ENCODE measurements at places on chromosomes 3 and 15.

DNA sequence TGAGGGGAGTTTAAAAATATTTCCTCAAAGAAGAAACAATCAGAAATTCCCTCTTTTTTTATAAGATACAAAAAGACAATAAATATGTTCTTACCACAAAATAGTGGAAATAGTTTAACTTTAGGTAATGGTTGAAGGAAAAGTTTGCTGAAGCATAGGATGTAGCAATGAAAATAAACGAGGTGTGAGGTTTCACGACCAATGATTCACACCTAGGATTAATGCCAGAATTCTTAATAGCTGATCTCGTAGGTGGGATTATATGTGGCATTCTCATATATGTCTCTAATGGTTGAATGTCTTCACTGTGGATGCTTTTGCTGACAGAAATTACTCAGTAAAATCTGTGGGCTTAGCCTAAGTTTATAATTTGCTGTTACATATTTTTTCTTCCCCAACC lies 467.7 kb downstream of the FGF12 start:
- no peak for DNase-seq

DNA sequence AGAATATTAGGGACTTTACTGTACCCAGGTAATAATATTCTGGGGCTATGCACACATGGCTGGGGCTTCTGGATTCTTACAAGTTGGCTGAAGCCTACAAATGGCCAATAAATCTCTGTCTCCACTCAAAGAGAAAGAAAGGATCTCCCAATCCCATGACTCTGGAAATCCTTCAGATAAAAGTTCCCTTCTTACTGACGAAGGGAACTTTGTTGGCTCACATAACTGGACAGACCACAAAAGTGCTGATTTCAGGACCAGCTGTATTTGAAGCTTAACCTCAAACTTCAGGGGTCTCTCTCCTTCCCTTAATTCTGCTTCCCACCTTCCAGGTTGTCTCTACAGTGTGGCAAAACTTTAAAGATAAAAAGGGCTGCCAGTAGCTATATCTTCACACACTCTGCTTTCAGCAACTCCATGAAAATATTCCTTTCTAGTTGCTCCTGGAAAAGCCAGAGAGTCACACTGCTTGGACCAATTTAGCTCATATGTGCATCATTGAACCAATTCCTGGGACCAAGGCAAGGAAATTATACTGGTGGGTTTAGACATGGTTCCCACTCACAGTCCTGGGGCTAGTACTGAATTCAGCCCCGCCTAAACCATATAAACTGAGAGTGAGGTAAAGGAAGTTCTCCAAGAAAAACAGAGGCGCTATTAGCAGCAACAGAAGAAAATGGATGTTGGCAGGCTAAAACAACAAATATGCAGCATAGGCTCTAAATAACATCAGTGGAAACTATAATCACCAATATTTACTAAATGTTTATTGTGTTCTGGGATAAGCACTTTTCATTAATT lies 290.0 kb upstream of the GADL1 start:
- DNase-seq, result no peak

DNA sequence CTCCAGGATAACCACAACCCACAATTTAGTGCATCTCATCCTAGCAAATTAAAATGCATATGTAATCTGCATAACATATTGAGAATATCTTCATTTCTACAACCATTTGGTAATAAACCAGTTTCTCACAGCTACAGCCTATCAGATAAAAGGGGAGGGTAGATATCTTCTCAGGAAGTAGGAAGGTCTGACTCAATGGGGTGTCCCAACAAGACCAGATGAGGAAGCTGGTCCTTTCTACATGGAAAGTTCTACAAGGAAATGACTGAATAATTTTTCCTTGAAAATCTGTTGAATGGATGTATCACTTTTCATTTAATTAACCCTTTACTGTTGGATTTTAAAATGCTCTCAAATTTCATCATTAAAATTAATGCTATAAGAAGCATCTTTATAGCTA lies 17.4 kb upstream of the TMPRSS7 start:
- DNase-seq, result no peak

GRCh38 chr3:132622761-132623160 lies 25.7 kb downstream of the ACKR4 start:
- DNase-seq, result no peak

GRCh38 chr15:67199391-67199790 lies 55.1 kb downstream of the AAGAB start:
- DNase-seq, result peak; percentile 31

DNA sequence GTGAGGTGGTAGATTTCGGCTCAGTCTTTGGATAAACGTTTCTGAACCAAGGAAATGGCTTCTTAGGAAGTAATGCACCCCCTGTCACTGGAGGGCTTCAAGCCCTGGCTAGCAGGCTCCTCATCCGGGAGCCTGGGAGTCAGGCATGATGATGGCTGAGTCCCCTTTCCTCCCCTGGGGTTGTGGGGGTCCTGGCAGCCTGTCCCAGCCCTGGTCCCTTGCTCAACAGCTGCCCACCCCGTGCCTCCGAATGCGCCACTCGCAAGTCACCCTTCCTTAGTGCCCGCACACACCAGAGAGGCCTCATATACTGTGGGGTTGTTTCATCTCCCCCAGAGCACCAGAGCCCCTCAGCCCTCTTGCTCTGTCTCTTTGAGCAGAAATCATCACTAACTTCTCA lies 48.2 kb downstream of the BDH1 start:
- DNase-seq, result no peak

- DNase-seq, result no peak
Observed at GRCh38 chr3:58754074-58754473, 87.5 kb upstream of the FAM3D start.

DNA sequence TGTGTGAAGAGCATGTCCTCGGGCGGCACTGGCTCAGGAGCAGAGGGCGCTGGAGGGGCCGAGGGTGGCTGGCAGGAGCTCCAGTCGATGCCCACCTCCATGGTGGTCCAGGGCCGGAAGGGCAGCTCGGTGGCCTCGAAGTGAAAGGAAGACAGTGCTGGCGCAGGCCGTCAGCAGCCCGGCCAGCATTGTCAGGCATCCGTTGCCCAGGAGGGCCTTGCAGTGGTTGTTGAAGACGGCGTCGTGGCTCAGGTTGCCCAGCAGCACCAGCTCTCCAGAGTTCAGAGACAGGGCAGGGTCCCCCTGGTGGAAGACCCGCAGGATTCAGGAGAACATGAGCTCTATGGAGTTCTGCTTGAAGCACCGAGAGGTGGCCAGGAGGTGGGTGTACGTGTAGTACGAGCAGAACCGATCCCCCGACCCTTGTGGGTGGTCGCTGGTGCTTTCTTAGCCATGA lies 16.5 kb upstream of the SIAH2 start:
- DNase-seq, result no peak

DNA sequence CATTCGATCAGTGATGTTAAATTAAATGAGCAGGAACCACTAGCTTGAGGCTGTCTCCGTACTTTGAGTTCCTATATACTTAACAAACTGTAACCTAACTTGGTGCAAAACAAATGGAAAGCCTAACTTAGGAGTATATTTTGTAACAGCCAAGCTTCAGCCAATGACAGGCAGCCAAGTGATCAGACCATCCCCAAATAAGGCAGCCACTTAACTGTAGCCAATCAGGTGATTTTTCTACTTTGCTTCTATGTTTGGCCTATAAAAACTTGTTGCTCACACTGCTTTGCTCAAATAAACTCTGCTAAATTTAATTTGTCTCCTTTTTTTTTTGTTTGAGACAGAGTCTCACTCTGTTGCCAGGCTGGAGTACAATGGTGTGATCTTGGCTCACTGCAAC lies 19.3 kb upstream of the ZNF770 start:
- no peak for DNase-seq

DNA sequence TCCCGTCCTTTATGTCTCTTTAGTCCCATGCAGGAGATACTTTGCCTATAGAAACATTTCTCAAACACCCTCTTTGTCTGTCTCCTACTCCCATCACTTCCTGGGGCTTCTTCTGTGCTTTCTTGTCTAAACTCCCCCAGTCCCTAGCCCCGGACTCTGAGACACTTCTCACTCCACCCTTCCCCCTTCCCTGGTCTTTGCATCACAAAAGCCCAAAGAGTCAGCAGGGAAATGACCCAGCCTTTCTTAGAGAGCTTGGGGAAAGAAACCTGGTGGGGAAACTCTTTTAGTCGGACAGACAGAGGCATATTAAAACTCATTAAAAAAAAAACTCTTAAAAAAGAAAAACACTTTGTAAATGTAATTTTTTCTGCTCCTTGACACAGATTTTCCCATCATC lies 211.2 kb downstream of the TJP1 start:
- no peak for DNase-seq

GRCh38 chr3:141476033-141476432 lies 10.8 kb upstream of the RASA2 start:
- DNase-seq, result no peak

- no peak for DNase-seq
Observed at GRCh38 chr15:40330368-40330836, 6.9 kb downstream of the INAFM2 start.

GRCh38 chr3:168860028-168860427 lies 764.3 kb upstream of the GOLIM4 start:
- DNase-seq, result no peak

DNA sequence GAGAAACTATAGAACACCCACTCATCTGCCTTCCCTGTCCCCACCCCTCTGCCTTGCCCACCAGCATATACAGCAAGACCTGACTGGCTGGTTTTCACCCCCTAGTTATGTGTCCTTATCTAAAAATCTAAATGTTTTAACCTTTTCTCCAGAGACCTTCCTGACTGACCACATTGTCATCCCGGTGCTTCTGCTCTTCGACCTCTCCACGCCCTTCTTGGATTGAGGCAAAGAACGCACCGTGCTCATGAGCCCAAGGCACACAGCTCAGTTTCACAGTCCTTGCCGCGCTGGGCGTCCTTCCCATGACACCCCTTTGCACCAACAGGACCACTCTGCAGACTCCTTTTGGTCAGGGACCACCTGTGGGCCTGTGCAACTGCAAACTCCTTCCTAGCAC lies 62.7 kb downstream of the B3GNT5 start:
- DNase-seq, result no peak

GRCh38 chr3:13831386-13831996 lies 48.4 kb downstream of the WNT7A start:
- no peak for DNase-seq

DNA sequence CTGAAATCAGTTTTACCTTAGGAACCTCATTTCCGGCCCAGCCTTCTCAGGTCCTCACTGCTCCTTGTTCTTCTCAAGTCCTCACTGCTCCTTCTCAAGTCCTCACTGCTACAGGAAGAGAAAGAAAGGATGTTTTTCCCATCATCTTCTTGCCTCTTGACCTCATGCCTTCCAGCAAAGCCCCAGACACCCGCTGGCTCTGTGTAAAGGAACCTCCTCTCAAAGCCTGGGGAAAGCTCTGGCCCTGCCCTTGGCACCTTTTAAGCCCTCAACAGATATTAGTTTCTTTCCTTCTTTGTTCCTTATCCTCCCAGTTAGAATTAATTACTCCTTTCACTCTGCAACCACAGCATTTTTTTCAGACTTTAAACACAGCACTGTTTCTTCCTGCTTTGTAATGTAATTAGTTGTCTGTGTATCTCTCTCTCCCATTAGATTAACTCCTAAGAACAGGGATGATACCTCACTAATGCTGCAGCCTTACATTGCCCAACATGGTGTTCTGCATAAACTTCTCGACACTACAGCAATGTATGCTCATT lies 4.0 kb upstream of the WDR49 start:
- no peak for DNase-seq

DNA sequence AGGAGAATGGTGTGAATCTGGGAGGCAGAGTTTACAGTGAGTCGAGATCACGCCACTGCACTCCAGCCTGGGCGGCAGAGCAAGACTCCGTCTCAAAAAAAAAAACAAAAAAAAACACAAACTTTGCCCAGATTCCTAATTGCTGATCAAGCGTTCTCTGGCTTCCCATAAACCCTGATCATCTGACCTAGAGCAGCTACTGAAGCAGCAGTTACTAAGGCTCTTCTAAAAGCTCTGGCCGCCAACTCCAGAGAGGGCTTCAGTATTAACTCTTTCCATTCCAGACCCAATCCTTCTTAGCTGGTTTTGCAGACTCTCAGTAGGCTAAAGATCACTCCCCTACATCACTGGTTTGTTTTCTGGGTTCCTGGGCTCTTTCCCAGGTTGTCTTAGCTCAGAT lies 201.6 kb downstream of the IGSF11 start:
- no peak for DNase-seq

- DNase-seq, result peak; percentile 63
Observed at GRCh38 chr3:58989163-58989562, 60.7 kb downstream of the CFAP20DC start.

DNA sequence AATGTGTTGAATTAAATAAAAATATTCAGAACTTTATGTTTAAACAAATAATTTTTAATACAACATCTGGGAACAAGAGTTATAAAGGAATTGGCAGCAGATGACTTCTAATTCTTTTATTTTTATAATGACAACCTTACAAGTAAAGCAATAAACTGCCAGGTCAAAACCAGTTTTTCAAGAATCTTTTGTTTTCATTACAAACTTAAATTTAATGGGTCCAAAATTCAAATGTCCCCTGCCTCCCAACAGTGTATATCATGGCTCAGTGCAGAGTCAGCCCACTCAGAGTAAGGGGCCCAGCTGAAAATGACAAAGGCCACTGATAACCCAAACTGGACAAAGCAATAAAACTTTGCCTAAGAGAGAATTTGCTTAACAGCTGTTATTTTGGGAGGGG lies 81.5 kb downstream of the STRIT1 start:
- DNase-seq, result no peak

GRCh38 chr3:9079676-9080075 lies 116.4 kb upstream of the RAD18 start:
- DNase-seq, result peak; percentile 9

DNA sequence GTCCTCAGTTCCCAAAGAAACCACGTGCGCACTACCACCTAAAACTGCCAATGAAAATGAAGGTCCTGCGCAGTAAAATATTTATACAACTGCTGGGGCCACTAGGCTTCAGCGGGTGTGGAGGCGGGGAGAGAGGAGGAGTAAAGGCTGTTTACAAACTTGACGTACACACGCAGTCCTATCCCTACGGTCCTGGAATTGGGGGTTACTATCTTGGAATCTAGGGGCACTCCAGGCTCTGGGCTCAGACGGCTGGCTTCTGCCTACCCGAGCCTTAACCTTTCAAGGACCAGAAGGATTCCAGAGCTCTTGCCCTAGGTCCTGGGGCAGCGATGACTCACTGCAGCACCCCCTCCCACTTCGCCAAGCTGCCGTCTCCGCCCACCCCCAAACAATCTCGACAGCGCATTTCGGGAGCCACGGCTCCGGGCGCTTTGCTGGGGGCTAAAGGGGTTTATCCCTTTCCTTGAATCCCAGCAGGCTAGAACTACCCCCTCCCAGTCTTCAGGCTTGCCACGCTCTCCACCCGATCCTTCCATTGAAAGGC lies 3.0 kb downstream of the ADAMTS9 start:
- no peak for DNase-seq

GRCh38 chr3:65230261-65231139 lies 542.7 kb upstream of the ADAMTS9 start:
- DNase-seq, result no peak

All from EL (cell line).